ENCODE measurements at places on chromosomes 6 and 20. TPM values are rescaled to one million over a fixed set of nuclear protein-coding genes. Genes with fewer than 3 reads are reported as not detected.

BIRC7 gene
- total RNA-seq = 3.9 TPM

CAP2 gene
- 5.4 TPM for total RNA-seq

PRELID3B gene
- total RNA-seq = 83.2 TPM

ACTL10 gene
- total RNA-seq = 0.66 TPM

TMEM239 gene
- not detected for total RNA-seq

SIGLEC1 gene
- 36.0 TPM for total RNA-seq

GUCA1A gene
- total RNA-seq = not detected

MPC1 gene
- 118 TPM for total RNA-seq
